ENCODE measurements at places on chromosomes 2 and 18. TPM values are rescaled to one million over a fixed set of nuclear protein-coding genes. Genes with fewer than 3 reads are reported as not detected.

- no peaks in the 10 kb centered on the region for H3K27me3 ChIP-seq
- DNase-seq: peak; percentile 100
- peak within 1 kb of the TSS; percentile 97 for H3K4me3 ChIP-seq
- peaks cover 12% of the 10 kb centered on the region for H3K36me3 ChIP-seq
Measured at GRCh38 chr2:134918526-134919340, at the start of gene CCNT2. TSS of gene CCNT2 (plus strand) at chr2:134918822. CDS start at chr2:134918855, 33 bp downstream.

Gene PMAIP1
- total RNA-seq: 26.7 TPM

Gene MLPH
- not detected for total RNA-seq

Gene MRPL33
- total RNA-seq: 50.3 TPM

- H3K36me3 ChIP-seq: peaks cover 7% of the 10 kb centered on the region
- no peaks in the 10 kb centered on the region for H3K27me3 ChIP-seq
- H3K4me1 ChIP-seq: no peaks in the 10 kb centered on the region
- no peak overlapping the region for H3K4me3 ChIP-seq
Measured at GRCh38 chr2:43345391-43345813, 119.0 kb upstream of the ZFP36L2 start.

Gene WDR7
- total RNA-seq: 42.8 TPM

DNA sequence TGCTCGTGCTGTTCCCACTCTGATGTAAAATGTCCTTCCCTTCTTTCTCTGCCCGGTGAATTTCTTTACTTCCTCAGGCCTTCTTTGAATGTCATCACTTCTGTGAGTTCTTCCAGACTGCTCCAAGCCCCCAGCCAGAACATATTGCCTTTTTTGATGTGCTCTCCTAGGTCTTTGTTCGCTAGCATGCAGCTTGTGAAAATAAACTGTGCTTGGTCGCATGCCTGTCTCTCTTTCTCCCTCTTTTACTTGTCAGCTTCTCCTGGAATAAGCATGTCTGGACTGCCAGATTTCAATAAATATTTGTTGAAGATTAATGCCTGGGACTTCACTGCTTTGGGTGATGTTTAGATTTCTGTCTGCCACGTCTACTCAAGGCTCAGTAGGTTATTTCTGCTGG, 82.7 kb upstream of the ARHGAP28 start:
- no peak overlapping the region for H3K4me3 ChIP-seq
- no peak overlapping the region for H3K27ac ChIP-seq
- peaks cover 2% of the 10 kb centered on the region for H3K27me3 ChIP-seq
- DNase-seq: no peak
- H3K36me3 ChIP-seq: no peaks in the 10 kb centered on the region
- no peaks in the 10 kb centered on the region for H3K4me1 ChIP-seq

Gene KHK
- 13.1 TPM for total RNA-seq

- H3K27ac ChIP-seq: no peak overlapping the region
- H3K27me3 ChIP-seq: no peaks in the 10 kb centered on the region
- no peak for DNase-seq
- peaks cover 6% of the 10 kb centered on the region for H3K4me1 ChIP-seq
- no peak overlapping the region for H3K4me3 ChIP-seq
- H3K36me3 ChIP-seq: peaks cover 10% of the 10 kb centered on the region
Measured at GRCh38 chr2:223826995-223827394, 10.4 kb downstream of the AP1S3 start.

Gene NCKAP5
- not detected for total RNA-seq

DNA sequence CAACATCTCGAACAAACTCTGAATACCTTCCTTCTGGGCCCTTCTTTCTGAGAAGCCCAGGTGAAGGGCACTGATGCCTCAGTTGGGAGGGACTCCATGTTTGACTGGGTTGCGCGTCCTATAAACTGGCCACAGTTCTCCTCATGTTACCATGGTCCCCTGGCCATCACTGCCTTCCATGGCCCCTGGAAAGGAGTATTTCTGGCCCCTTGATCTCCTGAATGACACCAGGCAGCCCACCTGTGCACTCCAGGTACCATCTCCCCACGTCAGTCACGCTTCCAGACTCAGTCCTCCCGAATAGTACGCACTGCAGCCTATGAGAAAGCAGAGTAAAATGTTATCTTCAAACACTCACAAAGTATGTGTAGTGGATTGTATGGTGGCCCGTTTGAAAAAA, 73.9 kb downstream of the ACKR3 start:
- no peak overlapping the region for H3K27ac ChIP-seq
- H3K36me3 ChIP-seq: no peaks in the 10 kb centered on the region
- H3K27me3 ChIP-seq: peaks cover 7% of the 10 kb centered on the region
- no peak for DNase-seq

- peak overlapping the region; percentile 55 for H3K4me3 ChIP-seq
- DNase-seq: no peak
- H3K27me3 ChIP-seq: no peaks in the 10 kb centered on the region
- peaks cover 18% of the 10 kb centered on the region for H3K4me1 ChIP-seq
- peak overlapping the region; percentile 71 for H3K27ac ChIP-seq
- peaks cover 6% of the 10 kb centered on the region for H3K36me3 ChIP-seq
Measured at GRCh38 chr2:219199470-219200211, 6.9 kb upstream of the ZFAND2B start.

DNA sequence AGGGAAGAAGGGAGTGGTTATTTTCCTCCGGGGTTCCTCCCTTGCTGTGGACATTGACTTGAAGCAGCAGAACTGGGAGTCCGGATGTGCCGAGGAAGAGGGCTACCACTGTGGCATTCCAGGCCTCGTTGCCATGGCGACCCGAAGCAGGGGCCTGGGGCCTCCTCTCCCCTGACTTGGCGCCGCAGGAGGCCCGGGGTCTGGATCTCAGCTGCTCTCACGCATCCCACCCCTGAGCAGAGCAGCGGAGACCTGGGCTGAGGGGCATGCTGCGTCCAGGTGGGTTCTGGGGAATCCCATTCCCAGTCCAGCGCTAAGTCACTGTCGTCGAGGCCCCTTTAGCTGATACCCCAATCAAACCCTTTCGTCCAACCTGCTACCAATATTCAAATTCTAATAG, 100.2 kb downstream of the BCL11A start:
- H3K27me3 ChIP-seq: peaks cover 5% of the 10 kb centered on the region
- H3K27ac ChIP-seq: no peak overlapping the region
- no peak for DNase-seq
- no peaks in the 10 kb centered on the region for H3K36me3 ChIP-seq
- H3K4me3 ChIP-seq: no peak overlapping the region
- peaks cover 1% of the 10 kb centered on the region for H3K4me1 ChIP-seq

GRCh38 chr2:236717120-236717519, 147.5 kb downstream of the ACKR3 start:
- no peak overlapping the region for H3K27ac ChIP-seq
- H3K4me1 ChIP-seq: no peaks in the 10 kb centered on the region
- H3K4me3 ChIP-seq: no peak overlapping the region
- no peak for DNase-seq

Gene SLC9A4
- total RNA-seq: 0.06 TPM

DNA sequence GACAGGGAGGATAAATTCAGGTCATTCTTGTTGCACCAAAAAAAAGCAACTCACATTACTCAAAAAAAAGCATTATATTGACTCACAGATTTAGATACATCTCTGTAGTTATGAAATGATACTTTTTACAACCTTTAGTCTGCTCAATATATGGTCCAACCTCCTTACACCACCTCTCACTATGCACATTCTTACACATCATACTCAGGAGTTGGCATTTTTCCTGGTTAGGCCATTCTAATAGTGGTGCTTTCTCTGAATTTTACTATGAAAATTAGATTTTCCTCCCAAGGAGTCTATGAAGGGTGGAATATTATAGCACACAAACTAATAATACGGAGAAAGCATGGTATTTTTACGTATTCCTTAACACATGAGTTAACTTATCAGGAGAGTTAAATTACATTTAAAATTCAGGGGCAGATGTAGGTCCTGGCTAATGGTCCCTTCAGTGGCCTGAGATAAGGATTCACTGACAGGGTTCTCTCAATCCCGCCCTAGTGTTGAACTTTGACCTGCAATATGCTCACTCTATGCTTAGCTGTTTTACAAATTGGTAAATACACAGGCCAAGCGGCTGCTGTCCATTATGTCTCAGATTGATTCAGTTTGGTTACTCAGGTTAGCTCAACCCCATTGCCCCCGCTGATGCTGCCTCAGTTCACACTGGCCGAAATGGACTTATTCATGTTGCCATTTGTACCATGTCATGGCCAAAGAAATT, 153.6 kb downstream of the NCKAP5 start:
- H3K36me3 ChIP-seq: no peaks in the 10 kb centered on the region
- no peaks in the 10 kb centered on the region for H3K27me3 ChIP-seq
- H3K4me1 ChIP-seq: no peaks in the 10 kb centered on the region

Gene EMILIN2
- total RNA-seq: 23.3 TPM

DNA sequence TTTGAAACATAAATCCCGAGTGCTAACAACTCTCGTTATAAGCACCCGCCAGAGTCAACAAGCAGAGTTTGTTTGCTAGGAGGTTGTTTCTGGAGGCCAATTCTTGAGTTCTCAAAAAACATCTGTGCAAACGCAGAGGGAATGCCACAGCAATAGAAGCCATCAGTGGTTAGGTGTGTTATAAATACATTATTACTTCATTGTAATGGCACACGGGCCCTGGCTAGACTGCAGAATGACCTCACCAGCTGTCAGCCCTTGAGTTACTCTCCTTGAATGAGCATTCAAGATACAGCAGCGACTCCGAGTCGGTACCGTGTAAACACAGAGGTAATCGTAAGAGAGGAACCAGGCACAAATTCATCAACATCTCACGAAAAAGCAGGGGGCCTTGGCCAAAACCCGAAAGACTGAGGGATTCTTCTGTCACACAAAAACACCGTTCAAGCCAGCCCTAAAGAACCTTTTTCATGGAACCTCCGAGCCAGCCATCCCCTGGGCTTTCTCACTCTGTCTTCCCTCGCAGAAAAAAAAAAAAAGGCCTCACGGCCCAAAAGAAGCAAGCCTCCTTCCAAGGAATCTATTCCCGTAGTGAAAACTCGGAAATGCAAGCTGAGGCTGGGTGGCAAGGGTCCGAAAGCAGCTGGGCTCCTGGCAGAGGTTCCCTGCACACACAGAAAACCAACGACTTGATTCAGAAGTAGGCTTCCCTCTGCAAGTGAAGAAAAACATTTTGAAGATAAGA, 133.7 kb upstream of the MEIS1 start:
- H3K4me3 ChIP-seq: no peak overlapping the region
- H3K27ac ChIP-seq: no peak overlapping the region
- H3K4me1 ChIP-seq: no peaks in the 10 kb centered on the region
- DNase-seq: no peak
- no peaks in the 10 kb centered on the region for H3K36me3 ChIP-seq

Gene SCN1A
- total RNA-seq: not detected

GRCh38 chr2:152462120-152462519, 127.1 kb downstream of the FMNL2 start:
- DNase-seq: no peak
- H3K27ac ChIP-seq: no peak overlapping the region
- no peak overlapping the region for H3K4me3 ChIP-seq
- H3K4me1 ChIP-seq: no peaks in the 10 kb centered on the region
- H3K27me3 ChIP-seq: peaks cover 9% of the 10 kb centered on the region

GRCh38 chr2:27509326-27509725, 12.7 kb downstream of the GCKR start:
- H3K27ac ChIP-seq: no peak overlapping the region
- peaks cover 16% of the 10 kb centered on the region for H3K27me3 ChIP-seq
- H3K4me3 ChIP-seq: no peak overlapping the region
- no peak for DNase-seq
- H3K36me3 ChIP-seq: no peaks in the 10 kb centered on the region

- no peak for DNase-seq
- H3K4me3 ChIP-seq: no peak overlapping the region
- no peaks in the 10 kb centered on the region for H3K4me1 ChIP-seq
- no peaks in the 10 kb centered on the region for H3K36me3 ChIP-seq
- H3K27ac ChIP-seq: no peak overlapping the region
Measured at GRCh38 chr2:18149660-18150246, 271.3 kb downstream of the KCNS3 start.

Gene RBM44
- 1.1 TPM for total RNA-seq

GRCh38 chr2:29532436-29532835, 388.9 kb downstream of the ALK start:
- no peak overlapping the region for H3K4me3 ChIP-seq
- H3K27me3 ChIP-seq: peaks cover 21% of the 10 kb centered on the region
- H3K27ac ChIP-seq: no peak overlapping the region
- H3K36me3 ChIP-seq: no peaks in the 10 kb centered on the region

DNA sequence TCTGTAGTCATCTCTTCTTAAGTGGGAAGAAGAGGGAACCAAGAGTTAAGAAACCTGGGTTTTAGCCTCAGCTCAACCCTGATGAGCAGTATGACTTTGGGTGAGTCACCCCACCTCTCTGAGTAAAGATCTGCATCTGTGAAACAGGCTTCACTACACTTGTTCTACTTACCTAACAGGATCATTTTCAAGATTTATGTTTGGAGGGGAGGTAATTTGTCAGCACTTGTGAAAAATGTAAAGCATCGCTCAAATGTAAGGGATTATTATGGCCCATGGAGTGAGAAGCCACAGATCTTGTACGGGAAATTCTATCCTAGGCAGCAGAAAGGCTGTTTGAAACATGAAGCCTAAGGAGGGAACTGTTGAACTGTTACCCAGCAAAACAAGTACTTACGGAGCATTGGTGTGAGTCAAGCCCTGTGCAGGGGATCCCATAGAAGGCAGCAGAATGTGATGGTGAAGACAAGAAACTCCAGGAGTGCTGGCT, 160.6 kb downstream of the PRKCE start:
- no peaks in the 10 kb centered on the region for H3K27me3 ChIP-seq
- DNase-seq: no peak
- H3K36me3 ChIP-seq: no peaks in the 10 kb centered on the region
- peaks cover 2% of the 10 kb centered on the region for H3K4me1 ChIP-seq
- no peak overlapping the region for H3K4me3 ChIP-seq

- H3K4me1 ChIP-seq: no peaks in the 10 kb centered on the region
- H3K27ac ChIP-seq: no peak overlapping the region
- no peak overlapping the region for H3K4me3 ChIP-seq
- H3K27me3 ChIP-seq: peaks cover 1% of the 10 kb centered on the region
Measured at GRCh38 chr2:179165356-179166000, 99.2 kb downstream of the SESTD1 start.

All from activated naive CD8-positive, alpha-beta T cell treated with anti-CD3 and anti-CD28 coated beads, Interleukin-2, amount 10 ng/mL, durations not matched to agents 7 days and 5 days (primary cell).